CD4-positive, alpha-beta memory T cell (primary cell): ENCODE measurements at places on chromosomes 6 and 20. TPM values are rescaled to one million over a fixed set of nuclear protein-coding genes. Genes with fewer than 3 reads are reported as not detected.
A peak's percentile ranks its signal among the peaks of the same experiment; 100 is the strongest.

The CRISP3 gene
- not detected for total RNA-seq

The GTSF1L gene
- not detected for total RNA-seq

The CLDN20 gene
- not detected for total RNA-seq

The OPRM1 gene
- not detected for total RNA-seq

The TUBE1 gene
- total RNA-seq, result 45.2 TPM

DNA sequence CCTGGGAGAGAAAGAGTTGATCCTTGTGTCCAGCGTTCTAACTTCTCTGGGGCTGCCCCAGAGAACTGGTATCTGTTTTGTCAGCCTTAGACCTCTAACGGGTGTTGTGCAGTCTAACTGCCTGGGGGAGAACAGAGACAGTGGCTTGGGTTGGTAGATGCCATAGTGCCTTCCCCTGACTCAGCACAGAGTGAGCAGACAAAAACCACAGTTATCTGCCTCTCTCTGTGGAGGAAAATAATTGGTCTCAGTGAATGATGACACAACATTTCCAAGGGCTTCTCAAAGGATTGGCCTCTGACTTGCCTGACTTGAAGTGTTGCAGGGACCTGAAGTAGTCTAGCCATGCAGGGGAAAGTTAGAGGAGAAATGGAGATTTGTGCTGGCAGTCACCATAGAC lies 226.2 kb upstream of the MAN1A1 start:
- H3K4me3 ChIP-seq, result no peak overlapping the region
- H3K4me1 ChIP-seq, result no peaks in the 10 kb centered on the region
- no peaks in the 10 kb centered on the region for H3K27me3 ChIP-seq
- no peaks in the 10 kb centered on the region for H3K36me3 ChIP-seq

- no peaks in the 10 kb centered on the region for H3K4me1 ChIP-seq
- no peaks in the 10 kb centered on the region for H3K36me3 ChIP-seq
- no peak overlapping the region for H3K4me3 ChIP-seq
- peak; percentile 9 for DNase-seq
- H3K27me3 ChIP-seq, result no peaks in the 10 kb centered on the region
These were observed 164.9 kb upstream of the SASH1 start for GRCh38 chr6:148177589-148178233.

- no peak for DNase-seq
- H3K27ac ChIP-seq, result no peak overlapping the region
- no peaks in the 10 kb centered on the region for H3K27me3 ChIP-seq
- no peaks in the 10 kb centered on the region for H3K4me1 ChIP-seq
- no peak overlapping the region for H3K4me3 ChIP-seq
These were observed 630.7 kb downstream of the HACE1 start for GRCh38 chr6:104229057-104229456.

GRCh38 chr6:14436592-14437132 lies 319.1 kb downstream of the CD83 start:
- H3K4me1 ChIP-seq, result no peaks in the 10 kb centered on the region
- H3K36me3 ChIP-seq, result no peaks in the 10 kb centered on the region
- no peak for DNase-seq

- H3K27ac ChIP-seq, result no peak overlapping the region
- H3K27me3 ChIP-seq, result no peaks in the 10 kb centered on the region
- no peaks in the 10 kb centered on the region for H3K4me1 ChIP-seq
- H3K4me3 ChIP-seq, result no peak overlapping the region
These were observed 522.5 kb downstream of the EPM2A start for GRCh38 chr6:145212813-145213212.

GRCh38 chr6:109493865-109494264 lies 10.8 kb upstream of the ZBTB24 start:
- no peak overlapping the region for H3K4me3 ChIP-seq
- no peak for DNase-seq
- no peak overlapping the region for H3K27ac ChIP-seq
- H3K36me3 ChIP-seq, result no peaks in the 10 kb centered on the region
- H3K4me1 ChIP-seq, result peaks cover 20% of the 10 kb centered on the region
- H3K27me3 ChIP-seq, result no peaks in the 10 kb centered on the region

- H3K36me3 ChIP-seq, result no peaks in the 10 kb centered on the region
- H3K4me1 ChIP-seq, result no peaks in the 10 kb centered on the region
- H3K4me3 ChIP-seq, result no peak overlapping the region
- no peak for DNase-seq
These were observed 143.4 kb upstream of the PHACTR1 start for GRCh38 chr6:12572896-12573827.

DNA sequence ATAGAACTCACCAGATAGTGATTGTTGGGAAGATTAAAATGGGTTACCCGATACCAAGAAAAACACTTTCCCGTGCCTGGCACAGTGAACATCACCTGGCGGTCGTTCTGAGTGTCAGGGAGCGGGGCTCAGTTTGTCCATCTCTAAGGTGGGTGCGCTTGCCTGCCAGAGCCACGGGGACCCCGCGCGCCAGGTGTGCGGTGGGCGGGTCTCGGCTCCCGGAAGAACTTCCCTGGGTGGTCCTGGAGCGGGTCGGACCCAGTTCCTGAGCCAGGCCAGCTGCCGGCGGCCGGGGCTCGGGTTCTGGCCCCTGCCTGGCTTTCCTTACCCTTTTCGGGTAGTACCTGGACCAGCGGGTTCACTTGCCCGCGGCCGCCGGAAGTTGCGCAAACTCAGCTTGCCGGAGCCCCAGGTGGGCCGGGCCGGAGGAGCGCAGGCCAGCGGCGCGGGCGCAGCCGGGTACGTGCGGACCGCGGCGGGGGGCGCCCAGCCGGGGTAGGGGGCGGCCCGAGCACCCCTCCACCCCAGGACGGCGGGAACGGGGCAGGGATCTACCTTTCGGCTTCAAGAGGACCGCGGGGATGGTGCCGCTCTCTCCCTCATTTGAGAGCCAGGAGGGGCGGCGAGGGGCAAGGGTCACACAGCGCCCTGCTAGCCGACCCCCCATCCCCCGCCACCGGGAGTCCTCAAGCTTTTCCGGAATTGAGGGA lies 7.5 kb downstream of the FAM110A start:
- DNase-seq, result no peak
- peaks cover 64% of the 10 kb centered on the region for H3K4me1 ChIP-seq
- peak overlapping the region; percentile 14 for H3K27ac ChIP-seq
- no peak overlapping the region for H3K4me3 ChIP-seq
